ENCODE measurements at places on chromosomes 13 and 19. TPM values are rescaled to one million over a fixed set of nuclear protein-coding genes. Genes with fewer than 3 reads are reported as not detected.

The CEACAM6 gene
- total RNA-seq = not detected

The BEST2 gene
- not detected for total RNA-seq

The METTL21C gene
- not detected for total RNA-seq

The CYP4F2 gene
- total RNA-seq = not detected

The FXYD7 gene
- not detected for total RNA-seq

The FOXA3 gene
- total RNA-seq = 2.6 TPM

The DAND5 gene
- not detected for total RNA-seq

The OR7A5 gene
- not detected for total RNA-seq

The RASAL3 gene
- not detected for total RNA-seq

The ADM5 gene
- total RNA-seq = 0.27 TPM

The PODNL1 gene
- not detected for total RNA-seq

The LRRC25 gene
- total RNA-seq = not detected

The GDF15 gene
- total RNA-seq = 7.3 TPM

The GTPBP3 gene
- 42.5 TPM for total RNA-seq

The LILRA5 gene
- not detected for total RNA-seq

The PCSK4 gene
- 1.3 TPM for total RNA-seq

The PRR22 gene
- 2.7 TPM for total RNA-seq

The VSTM1 gene
- not detected for total RNA-seq

The MCEMP1 gene
- total RNA-seq = not detected

The CGB1 gene
- total RNA-seq = not detected

The CCNE1 gene
- total RNA-seq = 16.4 TPM

The BCL3 gene
- 7.6 TPM for total RNA-seq

The TRAPPC6A gene
- total RNA-seq = 8.4 TPM

The IFI30 gene
- 20.2 TPM for total RNA-seq

The BCAM gene
- total RNA-seq = 13.4 TPM

The LGALS7B gene
- not detected for total RNA-seq

The ADGRL1 gene
- 2.3 TPM for total RNA-seq

The CARD8 gene
- total RNA-seq = 13.2 TPM

The LYL1 gene
- 0.34 TPM for total RNA-seq

The FXYD1 gene
- not detected for total RNA-seq

The ACER1 gene
- total RNA-seq = not detected

The CD70 gene
- total RNA-seq = 62.8 TPM

The PEAK3 gene
- total RNA-seq = not detected

The GNA15 gene
- not detected for total RNA-seq

The TUBB4A gene
- total RNA-seq = 0.17 TPM

The SLC15A1 gene
- total RNA-seq = not detected

The ZNF835 gene
- total RNA-seq = 1.3 TPM

The LYPD5 gene
- total RNA-seq = 2.9 TPM

The CEACAM16 gene
- total RNA-seq = not detected

The IGSF23 gene
- total RNA-seq = not detected

The LRRC63 gene
- not detected for total RNA-seq

The LAIR1 gene
- total RNA-seq = not detected

The KIR2DL3 gene
- not detected for total RNA-seq

The PLA2G4C gene
- 2.2 TPM for total RNA-seq
